Effector memory CD8-positive, alpha-beta T cell (primary cell): ENCODE measurements at places on chromosomes 16 and 17.
A peak's percentile ranks its signal among the peaks of the same experiment; 100 is the strongest.

GRCh38 chr17:20313306-20313705, 154.0 kb downstream of the LGALS9B start:
- no peaks in the 10 kb centered on the region for H3K27me3 ChIP-seq
- no peaks in the 10 kb centered on the region for H3K4me1 ChIP-seq
- H3K4me3 ChIP-seq = no peak overlapping the region

DNA sequence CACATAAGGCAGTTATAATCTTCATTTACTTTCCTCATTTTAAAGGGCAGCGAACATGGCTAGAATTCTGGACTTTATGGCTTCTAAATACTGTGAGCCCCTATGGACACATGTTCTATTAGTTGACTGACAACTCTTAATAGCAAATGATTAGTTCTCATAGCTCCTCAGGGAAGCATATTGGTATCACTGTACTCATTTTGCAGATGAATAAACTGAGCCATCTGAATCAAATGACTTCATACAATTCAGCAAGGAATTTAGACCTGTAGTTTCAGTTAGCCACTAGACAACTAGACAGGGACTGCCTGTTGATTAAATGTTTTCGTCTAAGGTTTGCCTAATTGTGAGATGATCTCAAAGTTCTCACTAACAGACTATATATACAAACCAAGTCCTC, 9.7 kb downstream of the TOB1 start:
- H3K27me3 ChIP-seq = no peaks in the 10 kb centered on the region
- H3K4me1 ChIP-seq = peaks cover 17% of the 10 kb centered on the region
- H3K36me3 ChIP-seq = peaks cover 15% of the 10 kb centered on the region

- H3K27me3 ChIP-seq = no peaks in the 10 kb centered on the region
- no peak overlapping the region for H3K4me3 ChIP-seq
- H3K27ac ChIP-seq = no peak overlapping the region
- peaks cover 17% of the 10 kb centered on the region for H3K4me1 ChIP-seq
Measured at GRCh38 chr16:11609474-11610120, 22.9 kb upstream of the LITAF start.

GRCh38 chr17:77686903-77687302, 271.6 kb upstream of the TNRC6C start:
- no peak for DNase-seq
- H3K27ac ChIP-seq = no peak overlapping the region
- peaks cover 39% of the 10 kb centered on the region for H3K27me3 ChIP-seq
- H3K4me3 ChIP-seq = no peak overlapping the region
- no peaks in the 10 kb centered on the region for H3K36me3 ChIP-seq

DNA sequence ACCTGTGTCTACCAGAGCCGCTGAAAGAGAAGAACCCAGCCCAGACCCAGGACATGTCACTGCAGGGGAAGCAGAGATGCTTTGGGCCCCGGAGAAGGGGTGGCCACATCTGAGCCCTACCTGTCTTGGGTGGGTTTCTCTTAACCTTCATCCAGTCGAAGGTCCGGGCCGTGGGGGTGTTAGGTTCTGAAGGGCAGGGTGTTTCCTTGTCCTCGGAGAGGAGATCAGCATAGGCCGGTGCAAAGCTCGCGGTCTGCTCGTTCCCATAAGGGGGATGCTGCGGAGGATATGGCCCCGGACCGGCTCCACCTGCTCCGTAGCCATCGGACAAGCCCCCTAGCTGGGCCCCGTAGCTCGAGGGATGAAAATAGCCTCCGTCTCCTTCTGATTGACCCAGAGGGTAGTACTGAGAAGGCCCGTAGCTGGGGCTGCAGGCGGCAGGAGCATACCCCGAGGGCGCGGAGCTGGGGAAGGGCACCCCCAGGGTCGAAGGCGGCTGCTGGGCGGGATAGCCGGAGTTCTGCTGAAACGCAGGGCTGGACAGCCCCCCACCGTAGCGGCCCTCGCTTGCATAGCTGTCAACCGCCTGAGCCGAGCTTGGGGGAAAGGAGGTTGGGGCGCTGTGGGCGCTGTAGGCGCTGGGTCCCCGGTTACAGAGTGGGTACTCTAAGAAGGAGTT, 464 bp downstream of the HOXB1 start:
- H3K27ac ChIP-seq = no peak overlapping the region
- no peak for DNase-seq
- no peaks in the 10 kb centered on the region for H3K36me3 ChIP-seq
- no peak overlapping the region for H3K4me3 ChIP-seq
- H3K4me1 ChIP-seq = no peaks in the 10 kb centered on the region
- H3K27me3 ChIP-seq = peaks cover 29% of the 10 kb centered on the region

DNA sequence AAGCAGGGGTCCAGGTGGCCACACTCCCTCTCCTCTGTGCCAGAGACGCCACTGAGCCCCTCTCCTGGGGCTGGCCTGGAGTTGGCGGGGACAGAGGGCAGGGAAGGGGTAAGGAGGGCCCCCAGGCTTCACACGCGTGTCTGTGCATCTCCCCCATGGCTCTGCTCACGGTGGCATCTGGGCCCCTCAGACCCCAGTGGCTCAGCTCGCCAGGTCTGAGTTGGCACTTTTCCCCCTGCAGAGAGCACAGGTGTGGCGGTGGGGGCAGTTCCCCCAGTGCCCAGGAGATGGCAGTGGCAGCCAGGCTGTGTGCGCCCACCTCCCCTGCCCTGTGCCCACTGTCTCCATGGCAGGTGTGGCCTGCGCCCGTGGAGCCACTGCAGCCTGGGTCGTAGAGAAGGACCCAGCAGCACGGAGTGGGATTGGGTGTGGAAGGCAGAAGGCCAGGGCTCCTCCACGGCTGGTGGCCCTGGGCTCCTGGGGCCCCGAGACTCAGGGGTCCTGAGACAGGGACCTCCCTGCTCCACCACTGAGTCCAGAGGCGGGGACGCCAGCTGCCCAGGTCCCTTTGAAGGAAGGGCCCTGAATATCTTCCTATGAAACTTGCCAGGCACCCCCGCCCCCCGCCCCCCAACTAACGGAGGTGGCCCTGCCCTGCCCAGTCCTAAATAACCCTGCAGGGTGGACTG, 4.3 kb upstream of the APRT start:
- H3K27ac ChIP-seq = no peak overlapping the region
- DNase-seq = peak; percentile 44
- H3K4me1 ChIP-seq = peaks cover 3% of the 10 kb centered on the region
- peaks cover 13% of the 10 kb centered on the region for H3K36me3 ChIP-seq

DNA sequence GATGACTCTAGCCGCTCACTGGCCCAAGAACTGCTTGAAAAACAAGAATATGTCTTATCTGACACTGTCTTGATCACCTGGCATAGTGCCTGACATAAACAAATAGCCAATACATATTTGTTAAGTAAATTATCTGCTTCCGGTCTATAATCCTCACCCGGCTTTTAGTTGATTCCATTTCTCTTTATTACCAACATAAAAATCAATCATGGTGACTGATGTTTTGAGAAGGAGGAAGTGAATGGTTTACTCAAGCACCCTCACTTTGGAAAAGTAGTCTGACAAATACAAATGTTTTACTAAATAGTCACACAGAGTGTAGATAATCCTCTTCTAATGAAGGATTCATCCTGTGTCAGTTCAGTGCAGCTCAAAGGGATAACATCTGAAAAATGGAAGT, 47.0 kb downstream of the SKAP1 start:
- no peak for DNase-seq
- H3K36me3 ChIP-seq = peaks cover 17% of the 10 kb centered on the region
- peaks cover 23% of the 10 kb centered on the region for H3K4me1 ChIP-seq
- no peak overlapping the region for H3K4me3 ChIP-seq
- no peak overlapping the region for H3K27ac ChIP-seq

DNA sequence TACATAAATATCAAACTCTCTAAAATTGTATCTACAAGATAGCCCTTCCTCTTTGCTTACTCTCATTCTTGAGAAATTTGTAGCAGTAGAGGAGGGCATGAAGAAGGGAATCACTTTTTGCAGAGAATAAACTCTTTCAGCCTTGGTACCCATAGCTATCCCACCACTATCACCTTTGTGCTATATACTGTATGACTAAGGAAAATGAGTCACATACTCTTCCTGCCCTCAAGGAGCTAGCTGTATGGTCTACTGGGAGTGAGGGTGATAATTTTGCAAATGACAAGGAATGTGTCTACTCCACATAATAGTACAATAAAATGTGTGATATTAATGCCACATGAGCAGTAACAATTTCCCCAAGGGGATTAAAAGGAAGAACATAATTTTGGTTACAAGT, 184.6 kb upstream of the WSB1 start:
- H3K27ac ChIP-seq = no peak overlapping the region
- peaks cover 39% of the 10 kb centered on the region for H3K27me3 ChIP-seq
- no peaks in the 10 kb centered on the region for H3K4me1 ChIP-seq
- H3K4me3 ChIP-seq = no peak overlapping the region
- no peak for DNase-seq
